ENCODE measurements at places on chromosomes 6 and 20. TPM values are rescaled to one million over a fixed set of nuclear protein-coding genes. Genes with fewer than 3 reads are reported as not detected.
A peak's percentile ranks its signal among the peaks of the same experiment; 100 is the strongest.

DDX43 gene
- total RNA-seq, result not detected

RIOK1 gene
- total RNA-seq, result 16.9 TPM

SAMHD1 gene
- total RNA-seq, result 23.6 TPM

MDFI gene
- total RNA-seq, result not detected

CALHM4 gene
- not detected for total RNA-seq

UBD gene
- total RNA-seq, result not detected

GRCh38 chr6:74273541-74273940 is 577.5 kb downstream of the CD109 start:
- DNase-seq, result no peak

GRCh38 chr6:168545428-168545827 is 104.4 kb downstream of the SMOC2 start:
- no peak for DNase-seq

DNA sequence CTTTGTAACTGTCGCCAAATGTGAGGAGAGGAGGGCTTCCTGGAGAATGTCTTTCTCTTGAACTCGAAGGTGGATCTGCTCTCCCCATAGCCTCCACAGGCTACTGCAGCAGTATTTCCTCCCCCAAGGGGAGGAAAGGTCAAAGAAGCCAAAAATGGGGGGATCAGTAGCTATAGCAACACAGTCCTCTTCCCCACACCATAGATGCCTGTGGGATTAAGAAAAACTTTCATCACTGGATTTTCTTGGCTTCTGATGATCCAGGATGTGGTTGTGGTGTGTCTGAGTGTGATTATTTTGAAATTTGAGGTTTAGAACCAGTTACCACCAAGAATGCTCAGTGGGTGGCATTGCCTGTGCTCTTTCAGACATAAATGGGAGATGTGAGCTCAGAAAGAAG is 140.1 kb upstream of the SPACA1 start:
- DNase-seq, result peak; percentile 21

GRCh38 chr20:37888641-37889040 is 14.3 kb upstream of the VSTM2L start:
- DNase-seq, result no peak

GRCh38 chr6:52672412-52673025 is 1.6 kb downstream of the TMEM14A start:
- DNase-seq, result peak; percentile 27

- DNase-seq, result no peak
These were observed 182.5 kb downstream of the MAFB start for GRCh38 chr20:40506537-40506939.

DNA sequence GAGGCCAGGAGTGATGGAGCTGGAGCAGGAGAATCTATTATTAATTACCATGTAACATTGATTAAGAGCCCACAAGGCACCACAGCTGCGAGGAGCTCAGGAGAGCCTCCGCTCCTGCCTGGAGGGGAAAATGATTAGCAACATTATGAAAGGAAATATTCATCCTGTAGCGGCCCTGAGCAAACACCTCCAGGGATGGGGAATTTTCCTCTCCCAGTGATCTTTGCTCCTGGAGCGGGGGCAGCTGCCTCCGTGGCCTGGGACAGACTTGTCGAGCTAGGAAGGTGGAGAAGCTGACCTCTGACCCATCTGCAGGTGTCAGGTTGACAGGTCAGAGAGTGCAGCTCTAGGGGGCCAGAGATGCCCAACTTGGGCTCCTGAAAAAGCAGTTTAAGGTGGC is 40.1 kb upstream of the SIRPA start:
- no peak for DNase-seq

DNA sequence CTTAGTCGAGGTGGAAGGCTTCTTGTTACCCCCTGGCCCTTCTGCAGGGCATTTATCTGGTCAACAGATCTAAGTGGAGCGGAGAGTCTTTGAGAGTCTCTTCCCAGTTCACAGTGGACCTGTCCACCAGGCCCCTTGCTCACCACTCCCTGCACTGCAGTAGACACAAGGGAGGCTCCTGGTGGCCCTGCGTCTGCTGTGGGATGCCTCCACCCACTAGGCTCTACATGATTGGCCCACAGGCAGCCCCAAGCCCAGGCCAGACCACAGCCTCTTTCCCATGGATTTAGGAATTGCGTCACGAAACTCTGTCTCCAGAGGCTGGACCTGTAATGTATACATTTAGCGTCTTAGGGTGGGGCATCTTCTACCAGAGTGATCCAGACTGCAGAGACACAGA is 28.4 kb downstream of the TBC1D7 start:
- DNase-seq, result no peak

DNA sequence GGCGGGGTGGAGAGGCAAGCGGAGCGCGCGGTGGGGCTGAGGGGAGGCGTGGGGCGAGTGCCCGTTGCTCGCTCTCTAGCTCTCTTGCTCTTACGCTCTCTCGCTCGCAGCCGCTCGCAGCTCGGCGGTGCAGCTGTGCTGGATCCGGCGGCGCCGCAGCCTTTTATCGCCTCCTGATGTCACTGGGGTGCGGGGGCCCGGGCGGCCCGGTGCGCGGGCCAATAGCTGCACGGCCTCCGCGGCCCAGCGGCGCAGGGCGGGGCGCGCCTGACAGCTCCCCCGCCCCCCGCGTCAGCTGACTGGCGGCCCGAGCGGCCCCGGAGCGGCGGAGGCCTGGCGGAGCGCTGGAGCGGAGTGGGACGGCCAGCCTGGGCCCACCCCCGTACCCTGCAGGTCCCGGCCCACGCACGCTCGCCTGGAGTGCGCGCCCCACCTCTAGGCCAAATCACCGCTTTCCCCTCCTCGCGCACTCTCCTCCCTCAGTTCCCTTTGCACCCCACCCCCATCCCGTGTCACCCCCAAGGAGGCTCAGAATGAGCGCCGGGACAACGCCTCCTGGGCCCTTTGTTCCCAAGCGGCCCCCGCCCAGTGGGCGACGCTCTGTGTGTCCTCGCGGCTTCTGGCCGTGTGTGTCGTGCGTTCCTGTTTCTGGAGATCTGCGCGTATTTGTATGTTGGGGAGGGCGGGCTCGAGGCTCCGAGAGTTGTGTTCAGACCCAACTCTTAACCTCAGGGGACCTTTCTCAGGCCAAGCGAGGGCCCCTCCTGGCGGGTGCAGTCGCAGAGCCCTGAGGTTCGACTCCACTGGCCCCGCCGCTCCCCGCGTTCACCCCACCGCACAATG is at the start of gene MAFB:
Gene MAFB (minus strand): TSS at position 137 of the 843 bp plus-strand sequence. CDS start 386 bp downstream, outside the sequence.
- no peak for DNase-seq

DNA sequence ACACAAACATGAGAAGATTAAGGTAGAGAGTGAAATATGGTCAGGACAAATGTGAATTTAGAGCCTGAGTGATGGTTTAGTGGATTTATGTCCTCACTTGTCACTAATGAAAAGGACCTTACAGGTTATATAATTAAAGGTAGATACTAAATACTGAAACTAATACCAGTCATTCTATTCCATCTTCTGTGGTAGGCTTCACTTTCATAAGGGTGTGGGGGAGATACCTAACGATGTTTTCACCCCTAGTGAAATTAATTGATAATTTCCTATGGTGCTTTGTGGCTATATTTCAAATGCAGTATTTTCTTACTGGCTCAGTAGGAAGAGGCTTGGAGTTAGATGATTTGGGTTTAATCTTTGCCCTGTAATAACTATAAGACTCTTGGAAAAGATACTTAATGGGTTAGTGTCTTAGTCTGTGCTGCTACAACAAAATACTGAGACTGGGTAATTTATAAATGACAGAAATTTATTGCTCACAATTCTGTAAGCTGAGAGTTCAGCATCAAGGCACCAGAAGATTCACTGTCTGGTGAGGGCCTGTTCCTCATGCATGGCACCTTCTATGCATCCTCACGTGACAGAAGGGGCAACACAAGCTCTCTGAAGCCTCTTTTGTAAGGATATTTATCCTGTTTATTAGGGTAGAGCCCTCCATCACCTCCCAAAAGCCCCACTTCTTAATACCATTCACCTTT is 21.3 kb downstream of the RNF217 start:
- no peak for DNase-seq

DNA sequence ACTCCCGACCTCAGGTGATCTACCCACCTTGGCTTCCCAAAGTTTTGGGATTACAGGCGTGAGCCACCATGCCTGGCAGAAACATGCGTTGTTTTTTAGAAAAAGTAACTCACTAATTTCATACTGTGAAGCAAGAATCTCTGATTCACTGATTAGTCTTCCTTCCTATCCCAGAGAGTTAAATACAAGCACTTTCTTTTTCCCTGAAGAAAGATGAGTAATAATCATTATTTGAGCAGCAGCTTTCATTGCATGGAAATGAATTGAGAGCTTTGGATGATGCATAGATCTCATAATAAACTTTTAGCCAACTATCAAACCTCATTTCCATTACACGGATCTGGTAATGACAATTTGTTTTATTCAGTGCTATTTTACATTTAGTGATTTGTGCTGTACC is 892.5 kb upstream of the EYS start:
- DNase-seq, result no peak

DNA sequence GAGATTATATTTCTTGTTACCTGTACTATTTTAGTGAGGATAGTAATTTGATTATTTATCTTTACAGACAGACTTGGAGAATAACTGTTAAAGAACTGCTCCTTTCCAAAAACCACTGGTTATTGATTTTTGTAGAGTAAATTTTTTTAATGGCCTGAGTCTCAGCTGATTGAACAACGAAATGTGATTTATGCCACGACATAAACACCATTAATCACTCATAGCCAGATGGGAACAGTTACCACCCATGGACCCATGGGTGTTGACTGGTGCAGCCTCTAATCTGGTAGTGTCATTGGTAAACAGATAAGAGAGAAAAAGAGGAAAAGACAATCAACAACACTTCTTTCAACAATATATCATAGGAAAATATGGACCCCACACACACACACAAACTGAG is 101.4 kb upstream of the BEND6 start:
- no peak for DNase-seq
